ENCODE measurements at places on chromosomes 1 and 21.

GRCh38 chr1:2570332-2570731 lies 14.2 kb downstream of the TNFRSF14 start:
- DNase-seq: no peak

DNA sequence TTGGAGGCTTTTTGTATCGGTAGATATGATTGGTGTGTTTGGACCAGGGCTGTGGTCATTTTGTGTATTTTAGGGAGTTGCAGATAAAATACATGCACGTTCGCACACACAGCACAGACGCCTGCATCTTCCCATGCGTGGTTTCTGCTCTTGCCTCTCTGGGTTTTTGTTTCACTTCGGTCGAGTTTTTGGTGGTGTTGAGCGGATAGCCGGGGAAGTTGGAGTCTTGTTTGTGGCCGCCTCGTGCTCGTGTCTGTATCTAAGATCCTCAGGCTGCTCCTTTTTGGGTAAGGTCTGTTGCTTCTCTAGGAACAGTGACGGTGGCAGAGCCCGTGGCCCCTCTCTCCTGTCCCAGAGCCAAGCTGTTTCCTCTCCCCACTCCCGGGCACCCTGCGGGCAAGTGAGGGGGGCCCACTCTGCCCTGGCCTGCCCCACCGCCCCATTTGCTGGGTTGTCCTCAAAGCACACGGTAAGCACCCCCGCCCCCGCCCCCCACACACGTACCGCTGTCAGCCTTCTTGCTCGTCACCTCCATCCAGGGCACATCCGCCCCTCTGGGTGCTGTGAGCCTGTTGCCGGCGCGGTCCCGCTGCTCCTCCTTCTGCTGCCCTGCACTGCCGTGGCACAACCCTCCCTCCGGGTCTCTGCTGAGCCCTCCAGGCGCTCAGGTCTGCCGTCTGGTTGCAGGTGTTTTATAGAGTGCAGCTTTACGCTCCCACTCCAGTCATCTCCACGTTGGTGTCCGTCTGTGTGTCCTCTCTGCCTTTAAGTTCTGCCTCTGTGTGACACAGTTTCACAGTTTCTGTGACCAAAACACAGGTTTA lies 51.9 kb downstream of the AGPAT3 start:
- no peak for DNase-seq

GRCh38 chr1:52658795-52659194 lies 25.8 kb downstream of the SHISAL2A start:
- no peak for DNase-seq

DNA sequence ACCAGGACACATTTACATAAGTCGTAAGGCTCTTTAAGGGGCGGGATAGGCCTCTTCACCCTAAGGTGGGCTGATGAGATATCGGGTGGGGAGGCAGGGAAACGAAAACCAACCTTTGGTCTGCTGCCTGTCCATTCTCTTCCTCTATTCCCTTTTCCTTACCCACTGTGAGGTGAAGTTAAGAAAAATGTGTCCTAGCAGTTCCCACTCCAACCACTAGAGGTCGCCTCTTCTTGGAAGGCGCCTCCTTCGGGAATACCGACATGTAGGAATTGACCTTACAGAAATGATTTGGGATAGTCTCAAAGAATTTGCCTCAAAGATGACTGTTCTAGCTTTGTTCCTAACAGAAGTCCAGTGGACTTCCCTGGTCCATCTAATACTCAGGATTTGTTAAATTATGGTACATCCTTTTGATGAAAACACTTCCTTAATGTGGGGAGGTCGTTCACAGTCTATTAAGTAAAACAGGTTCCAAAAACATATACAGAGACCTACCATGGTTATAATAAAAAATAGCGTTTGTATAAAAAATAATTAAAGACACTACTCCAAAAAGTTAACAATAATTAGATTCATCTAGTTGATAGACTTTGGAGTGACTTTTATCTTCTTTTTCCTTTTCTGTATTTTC lies 14.1 kb downstream of the AZIN2 start:
- no peak for DNase-seq

DNA sequence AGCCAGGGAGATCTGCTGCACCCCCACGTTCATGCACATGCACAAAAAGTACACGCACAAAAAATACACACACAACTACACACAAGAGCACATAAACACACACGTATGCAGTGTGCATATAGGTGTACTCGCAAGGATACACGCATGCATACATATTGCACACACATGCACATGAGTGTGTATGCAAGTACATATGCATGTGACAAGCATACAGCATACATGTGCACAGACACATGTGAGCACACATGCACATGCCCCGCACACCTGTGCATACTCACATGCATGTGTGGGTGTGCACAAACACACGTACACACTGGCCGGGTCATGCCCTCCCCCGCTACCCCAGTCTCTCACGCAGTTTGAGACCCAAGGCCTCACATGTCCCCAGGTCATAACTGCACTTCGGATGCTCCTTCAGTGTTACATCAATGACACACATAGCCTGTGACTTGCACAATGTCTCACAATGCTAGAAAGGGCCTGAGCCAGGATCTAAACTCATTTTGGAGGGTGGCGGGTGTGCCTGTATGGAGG lies 52.6 kb downstream of the FOXO6 start:
- DNase-seq: no peak

GRCh38 chr1:15303935-15304334 lies 56.9 kb downstream of the FHAD1 start:
- no peak for DNase-seq

DNA sequence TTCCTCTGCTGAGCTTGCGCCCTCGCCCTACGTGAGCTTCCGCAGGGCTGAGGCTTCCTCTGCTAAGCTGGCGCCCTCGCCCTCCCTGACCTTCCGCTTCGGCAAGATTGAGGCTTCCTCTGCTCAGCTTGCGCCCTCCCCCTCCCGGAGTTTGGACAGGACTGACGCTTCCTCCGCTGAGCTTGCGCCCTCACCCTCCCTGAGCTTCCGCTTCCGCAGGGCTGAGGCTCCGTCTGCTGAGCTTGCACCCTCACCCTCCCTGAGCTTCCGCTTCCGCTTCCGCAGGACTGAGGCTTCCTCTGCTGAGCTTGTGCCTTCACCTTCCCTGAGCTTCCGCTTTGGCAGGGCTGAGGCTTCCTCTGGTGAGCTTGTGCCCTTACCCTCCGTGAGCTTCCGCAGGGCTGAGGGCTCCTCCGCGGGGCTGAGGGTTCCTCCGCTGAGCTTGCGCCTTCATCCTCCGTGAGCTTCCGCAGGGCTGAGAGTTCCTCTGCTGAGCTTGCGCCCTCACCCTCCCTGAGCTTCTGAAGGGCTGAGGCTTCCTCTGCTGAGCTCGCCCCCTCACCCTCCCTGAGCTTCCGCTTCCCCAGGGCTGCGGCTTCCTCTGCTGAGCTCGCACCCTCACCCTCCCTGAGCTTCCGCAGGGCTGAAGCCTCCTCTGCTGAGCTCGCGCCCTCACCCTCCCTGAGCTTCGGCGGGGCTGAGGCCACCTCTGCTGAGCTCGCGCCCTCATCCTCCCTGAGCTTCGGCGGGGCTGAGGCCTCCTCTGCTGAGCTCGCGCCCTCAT lies 753.6 kb upstream of the TPTE start:
- no peak for DNase-seq

GRCh38 chr1:220775240-220775853 lies 11.4 kb upstream of the MTARC1 start:
- DNase-seq: no peak

- no peak for DNase-seq
Measured at GRCh38 chr1:33250724-33251123, 5.6 kb upstream of the ZNF362 start.

DNA sequence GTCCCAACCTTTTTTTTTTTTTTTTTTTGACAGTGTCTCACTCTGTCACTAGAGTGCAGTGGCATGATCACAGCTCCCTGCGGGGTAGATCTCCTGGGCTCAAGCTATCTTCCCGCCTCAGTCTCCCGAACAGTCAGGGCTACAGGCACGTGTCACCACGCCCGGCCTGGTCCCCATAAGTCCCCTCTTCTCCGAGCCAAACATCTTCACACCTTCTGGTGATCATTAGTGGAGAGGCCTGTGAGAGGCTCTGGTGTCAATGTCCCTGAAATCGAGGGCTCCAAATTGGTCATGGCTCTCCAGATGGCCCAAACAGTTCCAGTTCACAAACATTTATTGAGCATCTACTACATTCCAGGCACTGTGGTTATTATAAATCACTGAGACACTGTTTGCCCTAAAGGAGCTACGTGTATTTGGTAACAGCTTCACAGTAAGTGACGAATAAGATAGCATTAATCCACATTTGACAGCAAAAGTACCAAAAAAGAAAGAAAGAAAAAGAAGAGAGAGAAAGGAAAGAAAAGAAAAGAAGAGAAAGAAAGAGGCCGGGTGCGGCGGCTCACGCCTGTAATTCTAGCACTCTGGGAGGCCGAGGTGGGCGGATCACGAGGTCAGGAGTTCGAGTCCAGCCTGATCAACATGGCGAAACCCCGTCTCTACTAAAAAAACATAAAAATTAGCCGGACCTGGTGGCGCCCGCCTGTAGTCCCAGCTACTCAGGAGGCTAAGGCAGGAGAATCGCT lies 867 bp upstream of the TIMM17A start:
- DNase-seq: no peak

GRCh38 chr1:226302731-226303130 lies 6.2 kb downstream of the LIN9 start:
- DNase-seq: no peak

- DNase-seq: no peak
Measured at GRCh38 chr1:72394457-72394856, 112.1 kb upstream of the NEGR1 start.

- no peak for DNase-seq
Measured at GRCh38 chr1:245921417-245921816, 585.7 kb downstream of the SMYD3 start.

DNA sequence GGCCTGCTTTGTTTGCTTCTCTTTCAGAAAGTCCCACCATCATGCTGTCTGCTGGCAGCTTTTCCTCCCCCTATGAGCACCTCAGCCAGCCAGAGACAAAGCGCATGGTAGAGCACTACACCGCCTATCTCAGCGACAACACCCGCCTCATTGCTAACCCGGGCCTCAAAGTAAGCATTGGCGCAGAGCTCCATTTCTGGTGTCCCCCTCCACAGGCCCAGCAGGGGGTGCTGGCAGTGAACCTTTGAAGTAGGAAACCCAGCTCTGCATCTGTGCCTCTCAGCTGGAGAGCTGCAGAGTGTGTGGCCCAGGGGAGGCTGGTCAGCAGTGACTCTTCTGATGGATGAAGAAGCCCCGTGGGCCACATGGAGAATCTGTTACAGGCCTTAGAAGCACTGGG lies 81.2 kb upstream of the RAVER2 start:
- no peak for DNase-seq

DNA sequence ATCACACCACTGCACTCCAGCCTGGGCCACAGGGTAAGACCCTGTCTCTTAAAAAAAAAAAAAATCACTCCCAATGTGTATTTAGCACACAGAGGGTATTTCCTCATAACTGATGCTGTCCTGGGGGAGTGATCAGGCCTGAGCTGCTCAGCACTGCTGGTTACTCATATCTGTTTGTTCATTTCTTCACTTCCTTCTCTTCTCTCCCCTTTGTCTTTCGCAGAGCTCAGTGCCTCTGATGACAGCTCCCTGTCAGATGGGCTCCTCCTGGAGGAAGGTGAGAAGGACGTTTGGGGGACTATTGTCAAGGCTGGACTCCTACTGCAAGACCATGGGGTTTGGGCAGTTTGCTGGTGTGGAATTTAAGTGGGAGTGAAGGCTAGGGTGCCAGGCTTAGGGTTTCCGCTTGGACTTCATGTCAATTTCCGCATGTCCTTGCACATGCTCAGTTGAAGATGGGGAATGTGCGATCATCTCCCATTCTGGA lies 13.0 kb downstream of the INAVA start:
- no peak for DNase-seq

- DNase-seq: no peak
Measured at GRCh38 chr1:64203420-64203819, at the start of gene UBE2U. TSS of gene UBE2U (plus strand) at chr1:64203623. CDS start at chr1:64204051, 428 bp downstream.

DNA sequence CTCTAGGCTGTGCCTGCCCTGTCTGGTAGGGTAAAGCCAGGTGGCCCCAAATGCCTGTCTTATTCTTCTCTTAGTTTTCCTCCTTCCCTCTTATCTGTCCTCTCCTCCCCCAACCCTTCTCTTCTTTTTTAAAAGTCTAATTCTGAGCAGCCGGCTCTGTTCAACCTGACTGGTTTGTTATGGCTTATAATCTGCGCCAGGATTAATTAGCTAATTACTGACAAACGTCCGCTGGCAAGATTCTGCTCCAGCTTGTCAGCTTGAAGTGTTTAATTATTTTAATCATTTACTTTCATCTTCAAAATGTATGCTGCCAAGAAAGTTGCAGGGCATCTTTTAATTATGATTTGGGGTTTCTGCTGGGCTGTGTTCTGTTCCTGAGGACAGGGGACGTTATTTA lies 27.2 kb upstream of the PSMB2 start:
- DNase-seq: no peak

DNA sequence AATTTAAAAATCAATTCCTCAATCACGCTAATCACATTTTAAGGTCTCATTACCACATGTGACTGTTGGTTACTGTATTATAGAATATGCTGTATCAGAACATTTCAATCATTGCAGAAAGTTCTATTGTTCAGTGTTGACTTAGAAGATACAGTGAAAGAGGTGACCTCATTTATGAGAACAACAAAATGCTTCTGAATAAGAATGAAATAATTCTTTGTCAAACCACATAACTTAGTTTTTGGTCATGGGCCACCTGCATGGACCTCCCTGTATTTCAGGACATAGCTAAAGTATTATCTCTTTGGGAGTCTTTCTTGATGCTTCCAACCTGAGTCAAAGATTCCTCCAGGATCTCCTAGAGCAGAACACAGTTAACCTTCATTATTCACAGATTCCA lies 22.3 kb downstream of the MFSD2A start:
- DNase-seq: no peak

GRCh38 chr21:44763451-44764318 lies 37.9 kb downstream of the UBE2G2 start:
- DNase-seq: no peak

GRCh38 chr1:170196490-170197236 lies 50.9 kb downstream of the NTMT2 start:
- DNase-seq: no peak

DNA sequence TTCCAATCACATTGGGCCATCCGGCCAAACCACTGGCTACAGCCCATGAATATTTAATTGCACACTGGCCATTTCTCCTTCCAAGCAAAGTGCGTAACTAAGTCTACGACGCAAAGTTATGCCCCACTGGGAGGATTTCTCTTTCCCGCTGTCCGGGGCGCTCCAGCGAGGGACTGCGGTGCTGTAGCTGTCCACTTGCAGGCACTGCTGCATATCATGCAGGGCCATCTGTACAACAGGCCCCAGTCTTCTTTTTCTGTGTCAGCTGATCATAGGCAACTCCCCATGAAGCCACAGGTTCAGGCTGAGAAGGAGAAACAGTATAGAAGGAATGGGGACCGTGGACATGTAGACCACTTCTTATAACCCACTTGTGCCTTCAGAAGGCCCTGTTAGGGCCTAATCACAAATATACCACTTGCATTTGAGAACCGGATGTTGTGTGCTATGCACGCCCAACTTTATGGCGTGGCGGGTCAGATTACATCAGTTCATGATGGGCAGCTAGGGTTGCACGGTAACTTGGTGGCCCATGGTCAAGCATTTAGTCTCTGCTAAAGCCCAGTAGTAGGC lies 58.0 kb downstream of the ADSS2 start:
- DNase-seq: no peak

GRCh38 chr1:234583755-234584419 lies 26.1 kb downstream of the IRF2BP2 start:
- DNase-seq: no peak

- DNase-seq: no peak
Measured at GRCh38 chr1:116989835-116990234, 11.7 kb upstream of the CD101 start.
